ENCODE measurements at places on chromosomes 1 and 21.

DNA sequence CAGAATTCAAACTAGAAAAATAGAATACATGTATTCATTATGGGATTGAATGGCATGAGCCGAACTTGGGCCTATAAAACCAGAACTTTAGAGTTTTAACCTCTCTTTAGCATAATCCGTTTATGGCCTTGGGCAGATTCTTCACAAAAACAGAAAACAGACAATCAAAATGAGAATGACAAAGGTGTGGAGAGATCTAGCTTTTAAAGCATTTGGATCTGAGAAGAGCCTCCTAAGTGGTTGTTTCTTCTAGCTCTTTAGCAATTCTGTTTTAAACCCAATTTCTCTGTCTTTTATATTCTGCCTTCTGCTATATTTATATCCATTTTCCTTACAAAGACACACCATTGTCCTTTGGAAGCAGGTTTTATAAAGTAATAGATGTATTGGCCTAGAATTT lies 160.2 kb downstream of the RPS6KC1 start:
- peaks cover 10% of the 10 kb centered on the region for H3K36me3 ChIP-seq
- no peak overlapping the region for H3K27ac ChIP-seq
- no peaks in the 10 kb centered on the region for H3K4me1 ChIP-seq
- no peaks in the 10 kb centered on the region for H3K27me3 ChIP-seq
- no peak overlapping the region for H3K4me3 ChIP-seq
- no peak for DNase-seq

GRCh38 chr1:59598120-59598440 lies 216.7 kb upstream of the HOOK1 start:
- H3K27ac ChIP-seq = peak overlapping the region; percentile 64
- peaks cover 83% of the 10 kb centered on the region for H3K4me1 ChIP-seq
- H3K4me3 ChIP-seq = no peak overlapping the region
- DNase-seq = no peak
- H3K27me3 ChIP-seq = no peaks in the 10 kb centered on the region

DNA sequence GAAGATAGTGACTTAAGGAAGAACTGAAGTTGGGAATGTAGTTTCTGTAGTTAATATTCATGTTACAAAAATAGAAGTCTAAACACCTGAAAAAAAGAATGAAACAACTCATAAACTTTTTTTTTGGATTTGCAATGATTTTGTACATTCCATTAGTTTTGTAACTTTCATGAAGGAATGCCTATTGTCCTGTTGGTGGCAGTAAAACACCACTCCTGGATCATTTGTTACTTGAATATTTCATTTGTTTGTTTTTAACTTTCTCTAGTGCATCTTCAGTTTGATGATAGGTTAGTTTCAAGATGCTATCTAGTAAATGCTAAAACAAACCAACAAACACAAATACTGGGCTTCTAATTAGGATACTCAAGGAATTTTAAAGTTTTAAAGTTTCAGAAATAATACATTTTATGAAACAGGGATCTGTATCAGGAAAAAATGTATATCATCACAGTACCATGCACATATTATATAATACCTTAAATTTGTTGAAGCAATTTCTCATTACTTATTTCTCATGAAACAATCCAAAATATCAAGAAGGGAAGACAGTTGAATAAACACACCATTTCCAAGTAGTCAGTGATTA lies 229.7 kb upstream of the CACYBP start:
- no peak overlapping the region for H3K27ac ChIP-seq
- no peak overlapping the region for H3K4me3 ChIP-seq
- H3K36me3 ChIP-seq = no peaks in the 10 kb centered on the region
- H3K27me3 ChIP-seq = no peaks in the 10 kb centered on the region
- no peaks in the 10 kb centered on the region for H3K4me1 ChIP-seq
- peak; percentile 37 for DNase-seq

DNA sequence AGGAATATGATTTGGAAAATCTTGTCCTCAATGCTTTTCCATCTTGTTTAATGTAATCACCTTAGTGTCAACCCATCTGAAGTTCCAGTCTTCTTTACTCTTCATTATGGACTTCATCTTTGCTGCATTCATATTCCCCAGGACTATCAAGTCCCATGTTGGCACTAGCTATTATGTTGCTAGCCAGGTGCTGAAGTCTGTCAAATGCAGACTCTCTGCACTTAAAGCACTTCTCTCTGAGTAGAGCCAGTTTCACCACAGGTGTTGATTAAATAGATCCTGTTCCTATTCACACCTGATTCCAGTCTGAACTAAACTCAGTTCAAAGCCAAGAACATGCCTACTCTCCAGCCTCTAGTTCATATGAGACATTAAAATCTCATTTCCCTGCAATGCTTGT lies 75.0 kb upstream of the PKN2 start:
- no peaks in the 10 kb centered on the region for H3K27me3 ChIP-seq
- H3K4me1 ChIP-seq = no peaks in the 10 kb centered on the region
- H3K36me3 ChIP-seq = no peaks in the 10 kb centered on the region
- no peak overlapping the region for H3K27ac ChIP-seq
- no peak for DNase-seq
- no peak overlapping the region for H3K4me3 ChIP-seq

All from SJSA1 (cell line).